Spinal cord (tissue), 10 donors: ENCODE measurements at places on chromosomes 11 and 22. TPM values are rescaled to one million over a fixed set of nuclear protein-coding genes. Genes with fewer than 3 reads are reported as not detected.

The TMPRSS5 gene
- total RNA-seq: 18.8 TPM

The OLFML1 gene
- 19.0 TPM for total RNA-seq

The KRTAP5-11 gene
- not detected for total RNA-seq

The TXN2 gene
- total RNA-seq: 22.0 TPM

The NXPE1 gene
- not detected for total RNA-seq

The TMPRSS13 gene
- total RNA-seq: 0.22 TPM

The MAPK12 gene
- 13.2 TPM for total RNA-seq

The SLC22A6 gene
- 340 TPM for total RNA-seq

The MOV10L1 gene
- 3.3 TPM for total RNA-seq

The NCF4 gene
- total RNA-seq: 9.0 TPM

The ELFN2 gene
- total RNA-seq: 5.1 TPM

The DDI1 gene
- not detected for total RNA-seq
